ENCODE measurements at places on chromosomes 5 and 9.

DNA sequence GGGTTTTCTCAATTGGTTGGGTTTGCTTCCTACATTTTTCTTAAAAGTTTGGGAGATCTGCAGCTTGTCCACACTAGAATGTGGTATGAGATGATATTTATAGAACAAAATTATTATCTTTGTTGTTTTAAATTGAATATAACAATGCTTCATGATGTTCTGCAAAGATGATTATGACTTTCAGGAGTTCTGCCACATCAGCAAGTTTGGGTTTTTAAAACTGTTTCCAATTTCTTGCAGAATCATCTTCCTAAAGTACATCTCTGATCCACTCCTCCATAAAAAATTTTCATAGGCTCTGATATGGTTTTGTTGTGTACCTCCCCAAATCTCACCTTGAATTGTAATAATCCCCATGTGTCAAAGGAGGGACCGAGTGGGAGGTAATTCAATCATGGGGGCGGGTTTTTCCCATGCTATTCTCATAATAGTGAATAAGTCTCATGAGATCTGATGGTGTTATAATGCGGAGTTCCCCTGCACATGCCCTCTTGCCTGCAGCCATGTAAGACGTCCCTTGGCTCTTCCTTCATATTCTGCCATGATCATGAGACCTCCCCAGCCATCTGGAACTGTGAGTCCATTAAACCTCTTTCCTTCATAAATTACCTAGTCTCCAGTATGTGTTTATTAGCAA, 119.1 kb upstream of the PTGER4 start:
- no peak for DNase-seq

GRCh38 chr5:129930221-129930620, 26.0 kb downstream of the CHSY3 start:
- no peak for DNase-seq

DNA sequence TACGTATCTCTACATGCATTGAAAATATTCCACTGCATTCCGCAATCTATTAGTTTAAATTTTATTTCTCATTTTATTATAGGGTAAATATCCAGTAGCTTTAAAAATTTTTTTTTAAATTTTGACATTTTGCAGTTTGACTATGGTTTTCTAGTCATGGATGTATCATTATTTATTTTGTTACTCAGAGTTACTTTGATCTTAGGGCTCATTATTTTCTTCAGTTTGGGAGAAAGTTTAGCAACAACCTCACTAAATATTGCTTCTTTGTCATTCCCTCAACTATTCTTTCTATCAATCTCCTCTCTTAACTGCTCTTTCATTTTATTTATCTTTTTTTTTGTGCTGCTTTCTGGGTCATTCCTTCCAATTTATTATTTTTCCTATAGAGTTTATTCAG, 100.5 kb upstream of the SLCO6A1 start:
- no peak for DNase-seq

- no peak for DNase-seq
Observed at GRCh38 chr5:95791751-95792150, 30.8 kb downstream of the GLRX start.

GRCh38 chr5:139117342-139117884, 80.8 kb downstream of the SIL1 start:
- DNase-seq = no peak

DNA sequence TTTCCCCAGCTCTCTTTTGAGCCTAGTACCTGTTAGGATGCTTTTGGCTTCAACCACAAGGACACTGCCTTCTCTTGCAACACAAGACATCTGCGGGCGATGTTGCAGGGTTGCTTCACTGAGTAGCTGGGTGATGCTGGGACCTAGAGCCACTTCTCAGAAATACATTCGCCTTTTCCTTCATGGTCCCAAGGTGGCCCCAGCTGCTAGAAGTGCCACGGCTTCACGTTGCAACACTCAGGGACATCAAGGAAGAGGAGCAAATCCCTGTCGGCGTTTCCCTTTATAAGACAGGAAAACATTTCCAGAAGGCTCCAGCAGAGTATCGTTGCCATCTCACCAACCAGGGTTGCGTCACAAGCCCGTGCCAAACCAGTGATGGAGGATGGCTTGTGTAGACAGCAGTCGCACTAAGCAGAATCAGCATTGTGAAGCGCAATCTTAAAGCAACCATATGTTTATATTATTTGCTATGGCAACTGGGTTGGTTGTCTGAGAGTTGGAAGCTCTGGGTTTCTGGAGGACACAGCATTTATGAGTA, 62.7 kb downstream of the ANKRD33B start:
- DNase-seq = no peak

DNA sequence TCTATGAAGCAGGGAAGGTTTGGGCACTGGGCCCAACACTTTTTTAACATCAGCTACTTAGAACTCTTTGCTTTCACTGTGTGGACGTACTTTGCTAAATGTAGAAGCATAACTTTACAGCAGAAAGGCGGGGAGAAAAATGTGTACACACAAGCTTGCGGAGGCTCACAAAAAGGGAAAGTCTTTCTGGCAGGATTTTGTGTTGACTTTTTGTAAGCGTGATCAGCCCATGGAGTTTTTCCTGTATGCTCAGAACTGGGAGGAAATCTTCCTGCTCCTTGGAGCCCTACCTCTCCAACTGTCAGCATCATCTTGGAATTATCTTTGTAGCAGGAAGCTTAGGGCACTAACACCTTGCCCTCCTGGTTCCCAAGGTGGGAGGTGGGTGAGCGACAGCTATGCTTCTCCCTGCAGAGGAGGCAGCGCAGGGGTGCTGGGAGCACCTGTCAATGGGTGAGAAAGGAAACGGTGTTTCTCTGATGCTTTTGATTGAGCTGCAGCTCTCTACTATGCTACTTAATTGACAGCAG, 321.9 kb downstream of the GADD45G start:
- no peak for DNase-seq

DNA sequence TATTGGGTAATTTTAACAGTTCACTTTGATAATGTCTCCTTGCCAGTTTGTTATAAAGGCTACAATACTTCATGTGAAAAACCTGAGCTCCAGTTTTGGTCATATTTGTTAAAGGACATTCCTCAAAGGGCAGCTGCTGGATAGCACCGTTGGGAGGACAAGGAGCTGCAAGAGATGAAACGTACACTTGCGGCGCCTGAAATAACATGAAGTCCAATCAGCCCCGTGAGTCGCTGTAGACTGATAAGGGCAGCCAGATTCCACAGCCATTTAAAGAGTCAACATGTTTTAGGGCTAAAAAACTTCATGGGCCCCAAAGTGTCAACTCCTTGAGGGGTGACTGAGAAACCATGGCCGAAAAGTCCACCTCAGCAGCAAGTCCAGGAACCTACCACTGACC, 85.6 kb upstream of the IFNK start:
- no peak for DNase-seq

DNA sequence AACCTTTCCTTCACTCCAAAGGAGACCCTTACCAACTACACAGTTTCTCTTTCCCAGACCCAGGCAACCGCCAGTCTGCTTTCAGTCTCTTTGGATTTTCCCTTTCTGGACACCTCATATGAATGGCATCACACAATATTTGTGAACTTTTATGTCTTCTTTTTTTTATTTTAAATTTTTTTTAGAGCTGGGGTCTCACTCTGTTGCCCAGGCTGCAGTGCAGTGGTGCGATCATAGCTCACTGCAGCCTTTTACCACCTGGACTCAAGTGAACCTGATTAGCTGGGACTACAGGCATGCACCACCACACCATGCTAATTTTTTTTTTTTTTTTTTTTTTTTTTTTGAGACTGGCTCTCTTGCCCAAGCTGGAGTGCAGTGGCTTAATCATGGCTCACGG, 37.5 kb downstream of the UBAP1 start:
- DNase-seq = no peak

DNA sequence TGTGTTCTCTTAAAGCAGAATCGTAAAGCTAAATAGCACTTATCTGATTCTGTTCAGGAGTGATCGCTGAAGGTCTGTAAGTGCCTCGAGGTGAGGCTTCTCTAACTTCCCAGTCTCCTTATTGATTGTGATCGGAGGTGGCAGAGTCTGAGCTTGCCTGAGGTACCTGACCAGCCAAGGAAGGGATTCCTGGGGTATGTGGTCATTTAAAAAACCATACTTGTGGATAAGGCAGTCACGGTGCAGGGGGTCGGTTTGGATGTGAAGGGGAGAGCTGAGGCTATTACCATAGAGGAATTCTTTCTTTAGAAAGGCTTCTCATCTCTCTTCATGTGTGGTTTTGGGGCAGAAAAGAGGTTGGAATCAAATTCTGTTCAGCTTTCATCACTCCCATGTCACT, 193.7 kb downstream of the TLE4 start:
- no peak for DNase-seq

- no peak for DNase-seq
Observed at GRCh38 chr9:136754059-136754572, 3.9 kb downstream of the LCN8 start.

- DNase-seq = no peak
Observed at GRCh38 chr9:104232781-104233341, 138.8 kb downstream of the SMC2 start.

- DNase-seq = no peak
Observed at GRCh38 chr5:180521101-180521500, 26.9 kb downstream of the CNOT6 start.

GRCh38 chr9:137313326-137313936, 11.4 kb upstream of the NRARP start:
- DNase-seq = no peak

DNA sequence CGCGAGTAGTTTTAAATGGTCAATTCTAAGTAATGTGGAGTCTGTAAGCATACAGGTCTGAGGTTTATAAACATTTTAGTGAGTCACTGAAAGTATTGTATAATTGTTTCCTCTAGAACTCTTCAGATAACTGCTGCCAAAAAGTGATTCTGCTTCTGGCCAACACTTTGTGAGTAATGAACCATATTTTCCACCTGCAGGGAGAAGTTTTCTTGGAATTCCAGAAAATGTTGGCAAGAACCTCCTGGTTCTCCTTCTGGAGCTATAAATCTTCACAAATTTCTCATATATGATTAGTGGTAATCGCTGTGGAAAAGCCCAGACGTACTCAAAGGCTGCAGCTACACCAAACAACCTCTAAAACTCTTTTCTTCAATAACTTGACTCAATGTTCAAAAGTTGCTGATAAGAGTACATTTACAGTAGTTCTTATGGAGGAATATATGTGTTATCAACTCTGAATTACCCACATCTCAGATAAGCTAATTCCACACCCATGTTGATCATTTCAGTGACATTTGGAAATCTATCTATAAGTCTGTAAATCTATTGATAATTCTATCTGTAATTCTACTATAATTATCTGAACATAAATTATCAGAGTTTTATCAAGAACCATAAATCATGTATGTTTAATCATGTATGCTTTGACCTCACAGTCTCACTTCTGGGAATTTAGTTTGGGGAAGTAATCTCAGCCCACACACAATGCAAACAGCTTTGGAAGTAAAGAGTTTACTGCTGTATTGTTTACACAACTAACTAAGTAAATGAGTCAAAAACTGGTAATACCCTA, 74.1 kb downstream of the FNBP1 start:
- DNase-seq = no peak

DNA sequence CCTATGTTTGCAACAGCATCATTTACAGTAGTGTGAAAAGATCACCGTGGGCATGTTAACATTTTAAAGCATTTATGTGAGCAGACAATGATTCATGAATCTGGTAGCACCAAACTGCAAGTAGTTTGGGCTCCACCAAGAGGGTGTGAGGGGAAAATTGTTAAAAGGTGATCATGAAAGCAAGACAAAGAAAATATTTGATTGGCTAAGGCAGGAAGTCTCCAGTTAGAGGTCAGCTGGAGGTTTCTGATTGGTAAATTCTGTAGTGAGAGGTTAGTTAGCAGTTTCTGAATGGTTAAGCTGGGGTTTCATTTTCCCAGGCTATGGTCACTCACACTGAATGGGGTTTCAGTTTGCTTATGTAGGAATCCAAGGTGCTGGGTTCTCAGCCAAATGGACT, 13.5 kb upstream of the DRD1 start:
- no peak for DNase-seq

DNA sequence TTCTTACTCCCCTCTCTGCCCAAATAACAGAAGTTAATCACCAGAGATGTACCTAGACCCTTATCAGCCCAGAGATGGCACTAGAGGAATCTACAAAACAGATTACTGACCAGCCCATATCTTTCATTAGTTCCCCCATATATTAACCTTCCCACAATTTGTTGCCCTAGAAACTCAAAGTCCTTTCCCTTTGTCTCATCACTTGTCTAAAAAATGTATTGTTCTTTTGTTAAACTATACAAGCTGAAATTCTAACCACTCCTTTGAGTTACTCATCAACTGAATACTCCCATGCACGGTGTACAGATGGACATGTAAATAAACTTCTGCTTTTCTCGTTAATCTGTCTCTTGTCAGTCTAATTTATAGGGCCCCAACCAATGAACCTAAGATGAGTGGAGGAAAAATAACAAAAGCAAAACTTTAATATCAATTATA, 130.9 kb downstream of the CCDC192 start:
- DNase-seq = no peak

- DNase-seq = no peak
Observed at GRCh38 chr5:27701931-27702903, 663.8 kb upstream of the CDH9 start.

DNA sequence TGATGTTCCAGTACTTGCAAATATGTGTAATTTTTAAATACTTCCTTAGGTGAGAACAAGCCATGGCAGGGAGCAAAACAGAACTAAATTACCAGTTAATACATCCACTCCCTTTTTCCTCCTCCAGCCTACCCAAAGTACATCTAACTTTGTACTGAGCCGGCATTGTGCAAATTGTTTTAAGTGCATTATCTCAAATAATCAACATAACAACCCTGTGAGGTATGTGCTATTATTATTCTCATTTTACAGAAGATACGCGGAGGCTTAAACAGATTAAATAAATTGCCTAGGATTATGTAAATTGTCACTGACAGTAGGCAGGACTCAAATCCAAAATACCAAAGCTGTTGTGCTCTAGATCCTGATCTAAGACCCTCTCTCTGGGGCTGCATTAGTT, 55.5 kb upstream of the KLF4 start:
- no peak for DNase-seq

GRCh38 chr9:92501671-92502393, 19.5 kb upstream of the ASPN start:
- no peak for DNase-seq

DNA sequence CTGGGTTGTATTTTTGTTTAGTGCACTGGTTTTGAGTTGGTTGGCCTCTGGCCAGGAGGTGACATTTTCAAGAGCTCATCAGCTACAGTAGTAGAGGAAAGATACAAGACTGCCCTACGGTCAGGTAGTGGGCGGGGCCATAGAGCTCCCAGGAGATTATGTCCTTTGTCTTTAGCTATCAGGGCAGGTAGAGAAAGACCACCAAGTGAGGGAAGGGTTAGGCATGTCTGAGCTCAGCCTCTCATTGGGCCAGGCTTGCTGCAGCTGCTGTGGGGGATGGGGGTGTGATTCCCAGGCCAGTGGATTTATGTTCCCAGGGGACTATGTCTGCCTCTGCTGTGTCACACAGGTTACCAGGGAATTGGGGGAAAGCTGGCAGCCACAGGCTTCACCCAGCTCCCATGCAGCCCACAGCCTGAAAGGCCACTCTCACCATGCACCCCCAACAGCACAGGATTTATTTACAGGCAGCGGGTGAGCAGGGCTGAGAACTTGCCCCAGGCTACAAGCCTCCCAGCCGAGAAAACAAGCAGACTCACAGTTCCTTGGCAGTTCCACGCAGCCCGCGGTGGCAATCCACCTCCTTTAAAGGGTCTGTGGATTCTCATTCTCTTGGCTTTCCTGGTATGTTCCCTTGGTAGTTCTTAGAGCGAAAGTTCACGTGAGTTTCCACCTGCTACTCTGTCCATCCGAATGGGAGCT, 37.5 kb upstream of the BOD1 start:
- DNase-seq = no peak
